ENCODE measurements at places on chromosomes 13 and 19.

- no peak for DNase-seq
Observed at GRCh38 chr13:105016266-105016665, 1519.2 kb downstream of the EFNB2 start.

GRCh38 chr13:60689076-60689475, 292.1 kb downstream of the TDRD3 start:
- no peak for DNase-seq

DNA sequence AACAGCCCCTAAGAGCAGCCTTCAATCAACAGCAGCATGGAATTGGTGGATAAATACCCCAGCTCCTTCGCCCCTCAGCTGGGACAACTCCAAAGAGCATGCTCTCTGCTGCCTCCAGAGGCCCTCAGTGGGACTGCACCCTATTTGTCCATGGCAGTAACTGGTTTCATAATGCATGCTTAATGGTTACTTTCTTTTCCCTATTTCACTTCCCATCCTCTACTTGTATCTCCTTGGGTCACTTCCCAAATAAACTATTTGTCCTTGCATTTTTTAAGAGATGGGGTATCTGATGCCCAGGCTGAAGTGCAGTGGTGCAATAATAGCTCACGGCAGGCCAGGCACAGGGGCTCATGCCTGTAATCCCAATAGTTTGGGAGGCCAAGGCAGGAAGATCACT, 13.5 kb upstream of the TPM4 start:
- DNase-seq, result no peak

- peak; percentile 78 for DNase-seq
Observed at GRCh38 chr13:99386911-99387788, 80.0 kb upstream of the GPR183 start.

GRCh38 chr13:44243198-44243857, 130.3 kb upstream of the SERP2 start:
- no peak for DNase-seq

- DNase-seq, result no peak
Observed at GRCh38 chr13:43626994-43627393, 159.8 kb downstream of the ENOX1 start.

DNA sequence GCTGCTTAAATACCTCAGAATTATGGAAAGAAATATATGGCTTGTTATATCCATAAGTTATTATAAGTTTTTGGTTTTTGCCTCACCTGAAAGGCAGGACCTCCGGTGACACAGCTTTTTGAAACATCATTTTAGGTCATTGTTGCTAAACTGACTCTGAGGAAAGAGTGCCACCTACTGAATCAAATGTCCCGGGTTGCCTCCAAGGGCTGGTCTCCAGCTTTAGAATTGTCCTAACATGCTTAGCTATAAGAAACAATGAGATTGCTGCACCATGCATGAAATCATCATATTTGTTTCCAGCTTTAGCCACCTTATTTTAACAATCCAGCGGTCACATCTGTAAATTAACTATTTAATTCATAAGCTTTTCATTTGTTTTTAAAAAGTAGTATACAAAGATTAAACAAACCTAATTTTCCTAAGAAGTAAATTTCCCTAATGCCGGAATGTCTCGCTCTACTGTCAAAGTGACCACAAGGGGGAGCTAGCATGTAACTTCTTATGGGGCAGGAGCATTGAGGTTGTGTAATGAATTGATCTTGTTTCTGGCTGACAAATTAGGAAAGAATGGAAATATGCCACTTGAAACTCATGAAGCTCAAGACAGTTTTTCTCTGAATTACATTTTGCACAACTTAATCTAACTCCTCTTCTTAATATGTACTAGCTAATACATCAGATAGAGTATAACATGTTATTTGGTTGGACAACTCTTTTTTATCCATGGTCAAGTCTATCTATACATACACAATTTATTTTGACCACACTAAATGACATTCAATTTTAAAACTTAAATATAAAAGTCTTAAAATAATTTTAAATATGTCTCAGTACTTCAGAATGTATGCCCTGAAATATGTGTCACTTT, 6.7 kb upstream of the PCDH17 start:
- DNase-seq, result peak; percentile 15

DNA sequence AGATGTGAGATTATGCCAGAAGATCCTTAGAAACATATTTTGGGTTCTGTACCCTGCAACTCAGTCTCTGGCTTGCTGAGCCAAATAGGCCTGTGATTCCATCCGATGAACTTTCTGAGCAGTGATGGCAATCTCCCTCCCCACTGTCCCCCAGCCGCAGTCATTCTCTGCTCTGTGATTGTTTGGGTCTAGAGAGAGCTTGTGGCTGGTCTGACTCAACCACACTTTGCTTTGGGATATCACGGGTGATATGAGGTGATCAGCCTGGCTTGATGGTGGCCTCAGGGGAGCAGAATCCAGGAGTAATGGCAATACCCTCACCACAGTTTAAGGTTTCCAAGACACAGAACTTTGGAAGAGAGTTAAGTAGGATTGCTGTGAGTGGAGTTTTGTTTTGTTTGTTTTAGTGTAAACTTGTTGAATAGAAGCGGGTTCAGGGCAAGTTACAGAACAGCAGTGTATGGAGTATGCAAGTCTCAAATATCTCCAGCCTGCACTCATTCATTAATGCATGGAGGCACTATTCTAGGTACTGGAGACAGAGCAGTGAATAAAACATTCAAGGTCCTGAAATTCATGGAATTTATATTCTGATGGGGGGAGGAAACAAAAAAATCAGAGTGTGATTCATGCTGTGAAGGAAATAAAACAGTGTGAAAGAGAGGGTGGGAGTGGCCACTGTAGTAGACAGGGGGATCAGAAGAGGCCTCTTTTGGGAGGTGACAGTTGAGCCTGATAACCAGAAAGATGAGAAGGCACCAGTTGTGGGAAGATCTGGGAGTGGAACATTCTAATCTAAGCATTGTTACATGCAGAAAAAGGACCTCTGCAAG, 5.3 kb downstream of the SAMD4B start:
- no peak for DNase-seq
